ENCODE measurements at places on chromosomes 11 and 22.

- DNase-seq: no peak
Observed at GRCh38 chr11:34487430-34487829, 26.2 kb downstream of the ELF5 start.

- no peak for DNase-seq
Observed at GRCh38 chr11:43853781-43854180, 26.9 kb upstream of the ALKBH3 start.

DNA sequence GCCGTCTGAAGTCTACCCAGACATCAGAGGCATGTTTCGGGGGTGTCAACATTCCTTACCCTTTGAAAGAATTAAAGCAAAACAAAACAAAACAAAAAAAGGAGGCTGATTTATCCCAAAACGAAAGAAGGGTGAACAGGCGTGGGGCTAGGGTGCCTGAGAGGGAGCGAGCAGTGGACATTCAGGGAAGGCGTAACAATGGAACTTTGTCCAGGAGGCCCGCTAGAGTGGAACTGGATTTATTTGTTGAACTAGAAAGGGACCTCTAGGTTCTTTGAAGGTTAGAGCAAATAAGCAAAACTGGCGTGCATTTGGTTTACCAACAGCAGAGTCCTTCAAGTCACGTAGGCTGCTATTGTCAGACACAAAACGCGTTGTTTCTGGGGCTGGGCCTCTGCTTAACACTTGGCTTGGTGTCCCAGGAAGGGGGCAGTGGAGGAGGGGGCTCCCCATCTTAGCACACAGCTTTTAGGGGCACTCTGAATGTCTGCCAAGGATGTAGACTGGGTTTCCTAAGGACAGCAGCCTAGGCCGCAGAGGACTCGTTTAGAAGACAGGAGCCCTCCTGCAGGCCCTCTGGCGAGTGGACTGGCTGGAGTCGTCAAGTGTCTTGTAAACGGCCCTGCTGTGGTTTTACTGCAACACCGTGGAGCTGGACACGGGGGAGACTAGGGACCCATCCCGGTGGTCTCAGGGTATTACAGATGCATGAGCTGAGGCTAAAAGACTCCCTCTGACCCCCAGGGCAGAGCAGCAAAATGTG is 203.7 kb upstream of the SORL1-AS1 start:
- DNase-seq: no peak

GRCh38 chr11:120666121-120666639 is 154.6 kb downstream of the GRIK4 start:
- no peak for DNase-seq

DNA sequence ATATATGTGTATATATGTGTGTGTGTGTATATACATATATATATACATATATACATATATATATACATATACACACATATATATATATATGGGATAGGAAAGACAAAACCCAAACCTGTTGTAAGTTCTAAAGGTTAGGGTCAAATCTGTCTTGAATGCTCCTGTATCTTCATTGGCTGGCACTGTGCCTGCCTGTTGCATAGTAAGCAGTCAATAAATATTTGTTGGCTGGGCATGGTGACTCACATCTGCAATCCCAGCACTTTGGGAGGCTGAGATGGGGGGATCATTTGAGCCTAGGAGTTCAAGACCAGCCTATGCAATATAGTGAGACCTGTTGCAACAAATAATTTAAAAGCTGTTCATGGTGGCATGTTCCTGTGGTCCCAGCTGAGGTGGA is 205.4 kb downstream of the DBX1 start:
- DNase-seq: no peak

DNA sequence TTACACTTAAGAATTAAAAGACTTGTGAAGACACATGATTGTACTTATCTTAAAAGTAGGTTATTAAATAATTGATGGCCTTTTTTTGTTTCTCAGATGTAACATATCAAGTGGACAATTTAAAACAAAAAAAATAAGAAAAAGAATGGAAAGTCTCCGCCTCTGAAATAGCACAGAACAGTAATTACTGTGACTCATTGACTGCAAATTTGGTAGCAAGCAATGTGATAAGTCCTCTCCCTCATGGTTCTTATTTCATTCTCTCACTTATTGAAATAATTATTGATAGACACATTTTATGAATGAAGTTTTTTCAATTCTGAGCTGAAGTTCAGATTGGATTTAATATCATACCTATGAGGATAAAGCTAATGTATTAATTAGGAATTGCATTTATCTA is 717.9 kb upstream of the LUZP2 start:
- DNase-seq: no peak

DNA sequence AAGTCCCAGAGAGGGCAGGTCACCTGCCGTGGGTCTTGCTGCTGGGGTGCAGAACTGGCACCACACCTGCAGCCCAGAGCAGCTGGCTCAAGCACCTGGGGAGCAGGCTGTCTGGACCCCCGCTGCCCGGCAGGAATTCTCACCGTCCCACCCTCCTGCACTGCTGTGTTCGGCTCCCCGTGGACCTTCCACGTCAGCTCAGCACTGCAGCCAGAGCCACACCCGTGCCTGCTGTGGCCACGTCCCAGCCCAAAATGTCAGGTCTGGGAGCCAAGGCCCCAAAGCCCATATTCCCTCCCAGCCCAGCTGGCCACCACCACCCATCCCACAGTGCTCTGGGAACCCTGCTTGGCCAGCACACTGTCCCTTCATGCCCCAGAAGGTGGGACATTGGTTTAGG is 28.0 kb upstream of the MYRF start:
- no peak for DNase-seq

DNA sequence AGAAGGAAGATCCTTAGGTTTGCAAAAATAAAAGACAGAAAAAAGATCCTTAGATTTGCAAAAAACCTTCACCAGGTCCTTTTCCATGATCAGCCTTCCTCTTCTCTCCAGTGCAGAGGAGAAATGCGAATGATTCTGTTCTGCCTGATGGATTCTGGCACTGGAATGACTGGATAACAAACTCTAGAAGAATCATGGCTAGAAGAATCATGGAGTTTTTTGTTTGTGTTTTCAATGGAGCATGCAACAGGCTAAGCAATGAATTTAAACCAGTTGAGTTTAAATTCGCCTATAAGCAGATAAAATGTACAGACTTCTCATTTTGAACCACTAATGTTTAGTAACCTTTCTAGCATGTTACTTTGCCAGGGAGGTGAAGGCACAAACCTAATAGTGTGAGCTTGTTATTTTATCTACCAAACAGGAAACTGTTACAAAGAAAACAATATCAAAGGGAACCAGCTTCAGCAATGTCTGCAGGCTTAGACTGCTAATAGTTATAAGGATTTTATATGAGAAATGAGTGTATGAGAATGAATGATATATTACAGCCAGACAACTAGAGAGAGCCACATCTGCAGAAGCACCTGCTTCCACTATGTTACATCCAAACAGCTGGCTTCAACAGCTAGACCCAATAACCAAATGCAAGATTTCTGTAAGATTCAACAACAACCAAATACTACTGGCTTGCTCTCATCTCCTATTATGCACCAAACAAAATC is 64.7 kb upstream of the APOA1 start:
- no peak for DNase-seq
